Left renal cortex interstitium (tissue), 4 donors: ENCODE measurements at places on chromosomes 3 and 15. TPM values are rescaled to one million over a fixed set of nuclear protein-coding genes. Genes with fewer than 3 reads are reported as not detected.

GRCh38 chr3:186589121-186589520 is 18.6 kb downstream of the DNAJB11 start:
- DNase-seq = no peak

The FBXO40 gene
- polyA plus RNA-seq = 0.02 TPM

DNA sequence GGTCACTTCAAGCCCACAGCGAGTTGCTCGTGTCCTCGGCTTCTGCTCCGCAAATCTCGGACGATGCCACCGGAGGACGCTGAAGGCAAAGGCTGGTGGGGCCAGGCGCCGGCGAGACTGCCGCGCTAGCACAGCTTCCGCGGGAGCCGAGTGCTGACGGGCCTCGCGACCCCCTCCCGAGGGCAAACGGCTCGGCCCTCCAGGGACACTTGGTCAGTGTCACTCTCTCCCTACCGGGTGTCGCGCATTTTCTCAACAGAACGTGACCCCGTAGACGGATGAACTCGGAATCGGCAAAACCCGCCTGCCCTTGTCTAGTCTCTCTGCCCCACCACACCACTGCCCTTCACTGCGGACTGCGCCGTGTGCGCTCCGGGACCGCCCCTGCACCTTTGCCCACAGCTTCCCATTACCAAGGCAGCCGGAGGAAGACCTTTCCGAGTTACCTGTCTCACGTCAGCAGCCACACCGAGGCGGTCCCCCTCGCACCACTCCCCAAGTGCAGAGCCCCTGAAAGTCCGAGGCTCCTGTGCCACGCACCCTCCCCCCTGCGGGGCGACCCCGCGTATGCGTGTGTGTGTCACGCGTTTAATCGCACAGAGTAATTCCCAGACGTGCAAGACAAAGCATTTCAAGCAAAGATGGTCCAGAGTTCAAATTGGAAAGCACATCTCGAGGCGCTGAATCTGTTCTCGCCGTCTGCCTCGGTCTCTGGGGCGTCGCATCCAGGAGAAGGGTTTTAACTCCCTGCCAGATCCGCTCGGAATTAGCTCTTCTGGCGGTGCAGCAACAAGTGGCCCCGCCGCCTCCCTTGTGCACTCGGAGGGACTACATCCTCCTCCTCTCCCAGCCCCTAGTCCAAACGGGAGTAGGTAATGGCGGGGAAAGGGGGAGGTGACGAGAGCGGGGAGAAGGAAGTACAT is 245.0 kb upstream of the TOPAZ1 start:
- DNase-seq = no peak

- DNase-seq = no peak
Measured at GRCh38 chr3:133274477-133274876, 125.4 kb upstream of the BFSP2 start.

- DNase-seq = no peak
Measured at GRCh38 chr15:85570336-85570735, 189.9 kb downstream of the AKAP13 start.

The GRM2 gene
- 0.63 TPM for polyA plus RNA-seq

DNA sequence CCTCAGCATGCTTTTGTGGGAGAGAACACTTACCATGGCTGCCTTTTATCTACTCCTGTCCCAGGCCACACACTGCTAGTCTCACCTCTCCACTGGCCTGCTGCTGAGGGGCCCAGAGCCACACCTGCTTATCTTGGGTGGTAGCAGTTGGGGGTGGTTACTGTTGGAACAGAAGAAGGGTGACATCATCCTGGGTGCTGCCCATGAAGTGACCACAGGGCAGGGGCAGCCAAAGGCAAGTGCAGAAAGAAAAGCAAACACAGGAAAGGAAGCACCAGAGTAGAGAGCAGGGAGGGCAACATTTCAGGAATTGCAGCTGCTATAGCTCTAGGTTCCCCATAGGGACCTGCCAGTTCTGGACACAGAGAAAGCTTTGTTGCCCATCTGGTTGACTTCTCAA is 345.2 kb downstream of the VPS13C start:
- DNase-seq = no peak

The LRRC34 gene
- 14.3 TPM for polyA plus RNA-seq

The DPPA2 gene
- polyA plus RNA-seq = 1.0 TPM

- no peak for DNase-seq
Measured at GRCh38 chr15:31332681-31333071, 6.0 kb downstream of the KLF13 start.

GRCh38 chr3:160480931-160481330 is 31.3 kb upstream of the TRIM59 start:
- no peak for DNase-seq

The LIPH gene
- 0.96 TPM for polyA plus RNA-seq

- DNase-seq = no peak
Measured at GRCh38 chr3:46498916-46499519, 1.2 kb downstream of the RTP3 start.

- DNase-seq = no peak
Measured at GRCh38 chr3:134314588-134315285, 59.5 kb downstream of the AMOTL2 start.

The GRM7 gene
- polyA plus RNA-seq = 3.4 TPM

- no peak for DNase-seq
Measured at GRCh38 chr3:122975163-122975923, 52.2 kb downstream of the SEMA5B start.

- no peak for DNase-seq
Measured at GRCh38 chr3:182637350-182638110, 155.8 kb upstream of the ATP11B start.

GRCh38 chr3:105473521-105474223 is 107.0 kb downstream of the ALCAM start:
- no peak for DNase-seq

The XRN1 gene
- 29.1 TPM for polyA plus RNA-seq

The WNT5A gene
- polyA plus RNA-seq = 43.3 TPM

DNA sequence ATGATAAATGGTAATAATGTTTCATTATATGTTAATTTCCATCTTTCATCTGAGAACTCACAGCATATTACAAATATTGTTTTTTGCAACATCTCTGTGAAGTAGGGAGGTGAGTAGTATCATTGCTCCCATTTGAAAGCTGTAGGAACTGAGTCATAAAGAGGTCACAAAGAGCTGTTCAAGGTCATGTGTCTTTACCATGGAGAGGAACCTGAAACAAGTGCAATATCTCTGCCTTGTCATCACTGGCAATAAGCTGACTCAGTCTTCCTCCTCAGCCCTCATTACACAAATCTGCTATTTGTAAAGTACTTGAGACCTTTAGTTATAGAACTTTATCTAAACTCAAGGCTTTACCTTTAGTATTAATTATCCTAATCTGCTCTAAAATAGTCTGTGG is 4.4 kb upstream of the ATP13A4 start:
- DNase-seq = no peak

- DNase-seq = no peak
Measured at GRCh38 chr3:111739311-111739911, 119.7 kb upstream of the PHLDB2 start.

The SLC6A20 gene
- polyA plus RNA-seq = 0.11 TPM

DNA sequence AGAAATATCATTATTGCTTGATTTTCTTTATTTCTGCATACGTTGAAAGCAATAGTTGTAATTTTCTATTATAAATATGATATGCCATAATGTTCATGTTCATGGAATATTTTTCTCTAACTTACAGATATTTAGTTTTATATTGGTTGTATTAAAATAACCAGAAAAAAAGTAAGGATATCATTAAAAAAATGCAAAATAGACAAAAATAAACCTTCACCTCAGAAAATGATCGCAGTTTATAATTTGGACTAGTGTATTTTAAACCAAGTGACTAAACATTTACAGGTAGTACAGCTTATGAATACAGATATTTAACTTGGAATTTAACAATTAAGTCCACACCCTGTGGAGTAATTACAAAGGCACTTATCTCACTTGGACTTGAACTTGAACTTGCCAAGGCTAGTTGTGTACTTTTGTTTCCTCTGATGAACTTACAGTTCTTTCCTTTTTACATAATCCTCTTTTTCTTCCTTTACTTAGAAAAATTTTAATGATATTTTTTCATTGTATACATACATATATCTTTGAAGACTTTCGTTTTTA is 156.7 kb downstream of the CHL1 start:
- DNase-seq = no peak
